Stimulated activated CD8-positive, alpha-beta memory T cell treated with anti-CD3 and anti-CD28 coated beads, Interleukin-4, amount 100 ng/mL, for 48 hours (primary cell): ENCODE measurements at places on chromosomes 5 and 9.
A peak's percentile ranks its signal among the peaks of the same experiment; 100 is the strongest.

DNA sequence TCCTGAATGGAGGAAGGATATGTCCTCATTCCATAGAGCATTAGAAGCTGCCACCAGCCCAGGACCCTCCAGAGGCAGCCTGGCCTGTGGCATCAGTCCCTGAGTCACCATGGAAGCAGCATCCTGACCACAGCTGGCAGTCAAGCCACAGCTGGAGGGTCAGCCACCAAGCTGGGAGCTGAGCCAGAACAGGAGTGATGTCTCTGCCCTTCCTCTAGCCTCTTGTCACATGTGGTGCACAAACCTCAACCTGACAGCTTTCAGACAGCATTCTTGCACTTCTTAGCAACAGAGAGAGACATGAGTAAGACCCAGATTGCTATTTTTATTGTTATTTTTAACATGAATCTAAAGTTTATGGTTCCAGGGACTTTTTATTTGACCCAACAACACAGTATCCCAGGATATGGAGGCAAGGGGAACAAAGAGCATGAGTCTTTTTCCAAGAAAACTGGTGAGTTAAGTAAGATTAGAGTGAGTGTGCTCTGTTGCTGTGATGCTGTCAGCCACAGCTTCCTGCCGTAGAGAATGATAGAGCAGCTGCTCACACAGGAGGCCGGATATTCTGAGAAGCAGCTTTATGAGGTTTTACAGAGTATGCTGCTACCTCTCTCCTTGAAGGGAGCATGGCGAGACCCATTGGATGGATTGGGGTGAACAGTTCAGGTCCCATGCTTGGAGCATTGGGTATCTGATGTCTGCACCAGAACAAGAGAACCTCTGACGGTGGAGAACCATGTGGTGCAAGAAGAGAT lies 13.0 kb upstream of the CYFIP2 start:
- DNase-seq = peak; percentile 75

DNA sequence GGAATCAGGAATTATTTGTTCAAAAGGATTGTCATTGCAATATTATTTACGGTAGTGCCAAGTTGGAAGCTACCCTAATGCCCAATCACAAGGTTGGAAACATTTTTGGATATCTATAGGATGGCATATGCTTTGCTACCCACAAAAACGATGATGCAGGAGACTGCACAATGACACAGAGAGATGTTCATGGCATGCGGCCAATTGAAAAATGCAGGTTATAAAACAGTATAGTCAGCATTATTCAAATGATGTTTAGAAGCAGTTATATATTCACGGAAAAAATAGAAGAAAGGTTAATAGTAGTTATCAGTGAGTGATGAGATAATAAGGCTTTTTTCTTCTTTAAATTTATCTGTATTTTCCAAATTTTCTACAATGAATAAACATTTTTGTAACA lies 5.9 kb upstream of the ACSL6 start:
- DNase-seq = no peak

- no peak for DNase-seq
These were observed 6.9 kb upstream of the WDR5 start for GRCh38 chr9:134128727-134129679.

DNA sequence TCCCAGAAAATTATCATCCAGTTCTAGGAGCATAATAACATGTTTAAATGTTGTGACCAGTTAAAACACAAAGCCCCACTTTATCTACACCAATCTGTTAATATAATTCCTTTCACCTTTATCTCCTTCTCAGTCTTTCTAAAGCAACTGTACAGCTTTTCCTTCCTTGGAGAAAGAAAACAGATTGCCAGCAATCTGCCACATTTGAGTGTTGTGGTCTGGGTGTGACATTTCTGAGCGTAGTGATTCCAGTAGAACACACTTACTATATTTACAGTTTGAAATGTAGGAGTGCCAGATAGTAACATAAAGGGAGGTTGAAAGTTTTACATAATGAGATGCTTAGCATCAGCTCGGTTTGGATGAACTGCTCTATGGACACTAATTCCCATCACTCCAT lies 76.1 kb downstream of the KCNN2 start:
- DNase-seq = no peak

DNA sequence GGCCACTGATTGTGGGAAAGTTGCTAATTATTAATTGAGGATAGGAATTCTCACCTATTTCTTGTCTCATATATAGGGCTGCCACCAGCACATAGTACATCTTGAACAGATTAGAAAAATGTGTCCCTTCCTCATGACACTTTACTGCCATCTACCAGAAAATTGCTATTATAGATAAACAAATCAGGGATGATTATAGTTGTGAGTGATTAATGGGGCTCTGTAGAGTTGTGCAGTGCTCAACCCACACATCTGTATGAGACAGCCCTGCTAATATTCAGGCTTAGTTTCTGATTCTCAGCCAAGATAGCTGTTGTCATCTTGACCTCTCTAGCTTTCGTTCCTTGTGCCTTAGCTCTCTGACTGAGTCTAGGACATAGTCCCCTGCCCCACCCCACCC lies 373.3 kb downstream of the TLE4 start:
- no peak for DNase-seq

DNA sequence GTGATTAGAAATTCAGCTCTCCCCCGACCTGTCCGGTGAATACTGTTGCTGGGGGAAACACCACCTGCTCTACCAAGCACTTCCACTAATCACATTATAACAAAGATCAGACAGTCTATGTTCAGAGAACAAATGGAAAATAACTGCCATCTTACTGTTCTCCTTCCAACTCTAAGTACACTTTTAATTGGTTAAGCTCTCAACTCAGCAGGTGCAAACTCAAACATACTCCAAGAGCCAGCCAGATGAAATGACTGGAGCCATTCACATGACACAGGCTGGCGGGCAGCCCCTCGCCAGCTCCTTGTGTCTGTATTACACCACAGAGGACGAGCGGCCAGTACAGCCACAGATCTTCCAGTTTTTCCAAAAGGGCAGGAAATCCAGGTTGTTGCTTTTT lies 16.1 kb downstream of the LIFR start:
- no peak for DNase-seq

- DNase-seq = no peak
These were observed 586.0 kb downstream of the EBF1 start for GRCh38 chr5:158513490-158514318.

GRCh38 chr9:33117306-33117705 lies 40.8 kb upstream of the SMU1 start:
- no peak for DNase-seq

DNA sequence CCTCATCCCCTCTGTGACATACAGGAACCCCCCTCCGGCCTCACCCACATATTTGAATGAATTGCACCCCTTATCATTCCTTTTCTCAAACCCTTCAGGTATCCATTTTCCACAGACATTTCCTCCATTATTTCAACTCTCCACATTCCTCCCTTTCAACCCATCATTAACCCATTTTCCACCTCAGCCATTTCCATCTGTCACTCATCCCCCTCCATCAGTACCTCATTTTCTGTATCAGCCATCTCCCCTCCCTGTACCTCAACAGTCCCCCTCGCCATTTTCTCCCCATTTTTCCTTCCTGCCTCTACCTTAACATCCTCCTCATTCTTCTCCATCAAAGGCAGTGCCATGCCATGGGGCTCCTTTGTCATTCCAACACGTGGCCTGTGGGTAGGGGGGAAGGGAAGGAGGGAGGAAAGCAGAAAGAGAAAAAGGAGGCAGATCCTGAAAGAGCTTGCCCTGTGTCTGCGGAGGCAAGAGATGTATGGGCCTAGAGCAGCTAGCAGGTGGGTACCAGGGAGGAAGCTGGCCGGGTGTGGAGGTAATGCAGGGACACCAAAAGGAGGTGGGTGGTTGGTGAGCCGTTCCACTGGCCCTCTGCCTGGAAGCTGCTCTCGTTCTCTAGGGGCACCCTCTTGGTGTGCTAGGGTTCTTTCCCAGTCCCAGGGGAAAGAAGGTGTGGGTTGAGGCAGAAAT lies 1.5 kb downstream of the DNAJB5 start:
- DNase-seq = peak; percentile 28

GRCh38 chr5:6461006-6461405 lies 12.3 kb downstream of the UBE2QL1 start:
- DNase-seq = no peak

DNA sequence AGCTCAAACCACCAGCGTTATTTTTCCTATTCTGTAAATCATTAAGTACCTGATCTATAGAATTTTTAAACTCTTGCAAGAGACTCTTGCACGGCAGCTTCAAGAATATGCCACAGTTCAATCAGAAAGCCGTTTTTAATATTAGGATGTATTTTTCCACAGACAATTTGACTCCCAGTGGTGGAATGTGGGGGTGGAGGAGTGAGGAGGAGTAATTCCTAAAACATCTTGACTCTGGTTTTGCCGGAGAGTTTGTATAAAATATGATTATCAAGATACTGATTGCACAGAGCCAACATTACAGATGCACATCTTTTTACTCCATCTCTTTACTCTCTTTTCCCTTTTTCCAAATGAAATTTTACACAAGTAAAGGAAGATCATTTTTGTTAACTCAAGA lies 288.3 kb downstream of the ENC1 start:
- DNase-seq = no peak

GRCh38 chr5:127967983-127968592 lies 115.5 kb upstream of the SLC12A2 start:
- DNase-seq = no peak

GRCh38 chr9:83649080-83649479 lies 26.1 kb downstream of the IDNK start:
- peak; percentile 85 for DNase-seq

DNA sequence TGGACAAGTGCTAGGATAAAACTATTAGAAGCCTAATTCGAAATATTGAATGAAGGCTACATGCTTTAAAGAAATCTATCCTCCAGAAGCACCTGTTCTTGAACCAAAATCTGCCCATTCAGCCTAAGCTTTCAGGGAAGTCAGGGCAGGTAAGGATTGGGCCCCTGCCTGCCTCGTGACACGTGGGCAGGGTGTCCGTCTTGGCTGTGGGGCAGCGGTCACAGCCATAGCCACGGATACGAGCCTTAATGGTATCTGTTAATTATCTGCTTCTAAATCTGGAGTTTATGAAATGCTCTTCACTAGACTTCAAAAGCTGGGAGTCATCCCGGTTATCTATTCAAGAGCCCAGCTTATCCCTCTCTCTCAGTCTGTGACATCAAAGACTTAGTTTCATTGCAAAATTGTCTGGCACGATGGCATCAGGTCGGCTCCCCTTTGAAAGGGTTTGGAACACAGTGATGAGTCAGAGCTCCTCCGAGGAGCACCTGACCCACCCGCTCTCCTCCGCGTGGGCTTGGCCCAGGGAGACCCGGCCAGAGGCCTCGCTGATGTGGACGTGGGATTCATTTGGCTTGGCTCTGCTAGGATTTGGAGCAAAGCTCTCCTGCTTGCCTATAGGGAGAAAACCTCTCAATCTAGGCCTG lies 135.9 kb downstream of the MACROH2A1 start:
- no peak for DNase-seq

- DNase-seq = no peak
These were observed 23.3 kb downstream of the C5 start for GRCh38 chr9:121026768-121027167.

- DNase-seq = no peak
These were observed 268.8 kb upstream of the ANKRD55 start for GRCh38 chr5:56501781-56502557.

- DNase-seq = no peak
These were observed 66.0 kb downstream of the WDR41 start for GRCh38 chr5:77425998-77426659.

- peak; percentile 85 for DNase-seq
These were observed at the start of gene CAST for GRCh38 chr5:96661855-96662724. Gene CAST (plus strand): TSS chr5:96662376. CDS start chr5:96662423, 47 bp downstream.

DNA sequence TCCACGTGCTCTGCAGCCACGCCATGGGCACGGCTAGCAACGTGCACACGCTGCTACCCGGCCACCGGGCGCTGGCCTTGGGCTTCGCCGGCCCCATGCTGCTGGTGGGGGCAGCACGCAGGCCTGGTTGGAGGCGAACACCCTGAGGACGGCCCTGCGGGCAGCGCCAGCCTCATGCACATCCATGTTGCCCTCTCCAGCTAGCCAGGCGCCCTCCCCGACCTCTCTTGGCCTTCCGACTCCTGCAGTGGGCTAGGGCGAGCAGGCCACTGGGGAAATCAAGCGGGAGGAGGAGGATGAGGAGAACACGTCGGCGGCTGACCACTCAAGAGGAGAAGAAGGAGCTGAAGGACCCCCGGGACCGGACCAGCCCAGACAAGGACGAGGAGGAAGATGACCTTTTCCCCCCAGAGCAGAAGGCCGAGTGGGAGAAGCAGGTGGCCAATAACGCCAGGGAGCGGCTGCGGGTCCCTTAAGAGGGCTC lies 73.3 kb downstream of the INSL6 start:
- no peak for DNase-seq

DNA sequence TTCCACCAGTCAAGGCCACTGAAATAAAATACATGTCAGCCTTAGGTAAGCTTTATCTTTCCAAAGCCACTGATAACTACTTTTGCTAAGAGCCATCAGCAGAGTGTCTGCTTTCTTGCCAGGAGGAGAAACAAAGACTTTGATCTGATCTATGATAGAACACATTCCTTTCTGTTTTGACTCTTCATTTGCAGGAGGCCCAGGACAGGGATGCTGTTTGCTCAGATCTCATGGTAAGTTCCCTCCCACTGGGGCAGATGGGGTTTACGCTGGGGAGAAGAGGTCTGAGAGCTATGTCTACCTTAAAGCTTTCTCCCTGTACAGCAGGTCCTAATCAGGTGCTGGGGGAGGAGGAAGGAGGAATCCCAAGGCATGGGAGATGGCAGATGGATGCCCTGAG lies 497.6 kb downstream of the NTRK2 start:
- DNase-seq = no peak

DNA sequence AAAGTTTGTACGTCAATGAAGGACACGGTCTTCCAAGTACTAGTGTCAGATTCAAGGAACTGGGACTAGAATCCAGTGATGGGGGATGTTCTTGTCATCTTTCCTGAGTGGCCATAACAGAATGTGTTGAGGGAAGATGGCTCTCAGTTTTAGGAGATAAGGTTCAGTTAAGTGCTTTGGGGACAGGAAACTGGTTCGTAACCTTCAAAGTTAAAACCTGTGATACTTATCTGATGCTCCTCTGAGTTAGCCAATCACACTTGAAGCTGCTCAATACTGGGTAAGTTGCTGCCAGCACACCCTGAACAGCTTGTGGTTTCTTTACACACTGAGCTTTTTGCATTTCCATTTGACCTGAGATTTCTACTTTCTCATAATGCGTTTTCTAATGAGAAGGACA lies 64.4 kb downstream of the PIK3R1 start:
- DNase-seq = no peak

GRCh38 chr9:589723-590122 lies 251.8 kb upstream of the DMRT1 start:
- no peak for DNase-seq

DNA sequence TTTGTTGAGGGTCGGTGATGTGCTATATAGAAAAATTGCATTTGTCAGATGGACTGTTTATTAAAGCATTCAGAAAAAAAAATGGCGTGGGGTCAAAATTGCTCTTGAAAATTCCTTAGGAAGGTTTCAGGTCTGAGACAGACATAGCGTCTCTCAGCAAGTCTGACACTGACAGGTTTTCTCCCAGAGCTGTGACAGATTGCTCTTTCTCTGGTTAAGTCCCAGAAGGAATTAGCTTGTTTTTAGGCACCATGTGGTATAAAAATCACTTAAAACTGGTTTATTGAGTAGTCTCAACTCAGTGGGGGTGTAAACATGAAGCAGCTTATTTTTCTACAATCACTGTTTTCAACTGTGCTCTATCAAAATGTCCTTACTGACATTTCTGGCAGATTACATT lies 1379.8 kb downstream of the MAT2B start:
- no peak for DNase-seq

- DNase-seq = no peak
These were observed 189.7 kb upstream of the PLPPR1 start for GRCh38 chr9:100838857-100839256.

- DNase-seq = no peak
These were observed 146.3 kb downstream of the SNX18 start for GRCh38 chr5:54663866-54664265.
